ENCODE measurements at places on chromosomes 6 and 20.

DNA sequence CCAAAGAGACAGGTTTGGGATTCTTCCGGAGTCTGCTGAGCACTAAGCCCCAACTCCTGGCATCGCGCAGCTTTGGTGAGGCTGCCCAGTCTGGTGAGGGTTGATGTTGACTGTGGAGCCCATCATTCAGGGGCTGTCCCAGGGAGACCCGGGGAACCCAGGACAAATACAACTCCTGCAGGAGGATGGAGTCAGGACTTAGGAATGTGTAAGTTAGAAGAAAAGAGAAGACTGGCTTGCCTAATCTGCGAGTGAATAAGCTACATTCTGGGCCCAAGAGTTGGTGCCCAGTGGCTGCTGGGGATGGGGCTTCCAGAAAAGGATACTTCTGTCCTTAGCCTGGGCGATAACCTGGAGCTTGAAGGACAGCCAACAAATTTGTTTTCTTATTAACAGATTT is 47.9 kb downstream of the STK35 start:
- no peak for DNase-seq

DNA sequence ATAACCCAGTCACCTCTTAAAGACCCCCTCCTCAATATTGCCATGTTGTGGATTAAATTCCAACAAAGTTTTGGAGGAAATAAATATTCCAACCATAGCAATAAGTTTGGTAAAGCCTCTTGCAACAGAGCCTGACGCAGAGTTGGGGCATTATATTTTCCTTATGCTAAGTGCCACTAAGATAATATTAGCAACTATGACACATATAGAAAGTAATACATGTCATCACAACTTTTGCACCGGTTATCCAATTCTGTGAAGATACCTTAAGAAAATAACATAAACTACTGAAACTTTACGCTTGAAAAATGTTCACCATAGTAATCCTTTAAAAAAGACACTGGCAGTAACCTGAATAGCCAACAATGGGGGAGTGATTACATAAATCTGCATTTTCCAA is 52.2 kb upstream of the TRERF1 start:
- DNase-seq, result no peak

GRCh38 chr6:27250277-27251111 is 3.0 kb downstream of the PRSS16 start:
- no peak for DNase-seq

DNA sequence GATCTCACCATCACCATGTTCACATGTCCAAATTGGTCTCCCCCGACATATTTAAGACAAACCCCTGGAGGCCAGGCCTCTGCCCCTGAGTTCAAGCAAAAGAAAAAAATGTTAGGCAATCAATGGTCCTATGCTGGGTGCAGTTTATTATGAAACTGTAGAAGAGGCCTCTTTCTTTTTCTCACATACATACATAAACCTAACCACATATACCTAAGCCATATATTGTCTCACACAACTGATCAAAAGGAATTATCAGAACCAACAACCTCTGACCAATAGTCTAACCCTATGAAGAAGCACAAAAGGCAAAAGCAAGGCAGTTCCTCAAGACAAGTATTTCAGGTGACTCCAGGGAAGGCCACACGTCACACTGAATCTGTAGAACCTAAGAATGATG is 49.9 kb downstream of the ILRUN start:
- no peak for DNase-seq

DNA sequence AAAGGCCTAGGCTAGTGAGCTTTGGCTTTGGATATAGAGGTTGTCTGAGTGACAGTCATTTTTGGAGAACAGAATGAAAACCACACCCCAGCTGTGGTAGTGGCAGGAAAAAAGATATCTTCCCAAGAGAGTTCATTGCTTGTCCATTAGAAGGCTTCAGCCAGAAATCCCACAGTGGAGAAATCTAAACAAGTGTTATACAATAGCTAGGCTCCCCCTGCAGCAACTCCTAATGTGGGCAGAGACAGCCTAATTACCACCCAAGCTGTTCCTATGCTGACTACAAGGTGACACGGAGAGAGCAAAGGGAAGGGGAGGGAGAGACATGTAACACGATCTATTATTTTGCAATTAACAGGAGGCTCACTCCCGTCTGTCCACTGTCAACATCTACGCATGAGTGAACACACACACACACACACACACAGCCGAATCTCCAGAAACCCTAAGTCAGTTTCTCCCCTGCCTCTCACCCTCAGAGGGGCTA is 147.5 kb upstream of the TCF21 start:
- peak; percentile 58 for DNase-seq

GRCh38 chr20:4488407-4489339 is 233.0 kb upstream of the PRND start:
- DNase-seq, result peak; percentile 68

DNA sequence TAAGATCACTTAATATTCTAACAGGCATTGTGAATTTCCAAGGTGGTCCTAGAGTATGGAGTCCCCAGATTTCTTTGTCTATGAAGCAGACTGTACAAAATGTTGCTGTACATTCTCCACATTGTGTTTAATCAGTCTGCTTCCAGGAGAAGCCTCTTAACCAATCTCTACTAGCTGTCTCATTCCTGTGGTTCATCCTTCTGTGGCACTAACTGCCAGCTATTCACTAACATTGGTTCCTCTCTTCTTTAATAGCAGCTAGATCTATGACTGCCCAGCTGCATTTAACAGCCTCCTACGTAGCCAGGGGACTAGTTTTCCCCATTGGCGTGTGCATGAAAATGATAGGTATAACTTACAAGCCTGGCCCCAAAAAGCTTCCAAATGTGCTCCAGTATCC is 395.4 kb downstream of the SAMD5 start:
- no peak for DNase-seq

GRCh38 chr6:24704468-24704867 is 14.5 kb downstream of the C6orf62 start:
- no peak for DNase-seq

DNA sequence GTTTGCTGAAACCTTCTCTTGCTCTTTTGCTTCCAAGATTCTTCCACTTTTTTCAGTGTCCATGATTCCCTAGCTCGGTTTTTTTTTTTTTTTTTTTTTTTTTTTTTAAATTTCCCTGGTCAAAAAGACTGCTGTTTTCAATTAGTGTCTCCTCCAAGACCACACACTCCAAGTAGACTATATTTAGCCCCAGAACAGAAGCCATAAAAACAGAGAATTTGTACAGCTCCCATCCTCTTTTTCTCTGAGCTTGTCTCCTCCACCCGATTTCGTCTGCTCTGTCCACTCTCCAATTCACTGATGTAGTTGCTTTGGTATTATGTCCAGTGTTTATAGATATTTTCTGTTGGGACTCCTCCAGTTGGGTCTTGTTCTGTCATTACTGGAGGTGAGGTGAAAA is 37.6 kb downstream of the RSPH3 start:
- DNase-seq, result peak; percentile 68

DNA sequence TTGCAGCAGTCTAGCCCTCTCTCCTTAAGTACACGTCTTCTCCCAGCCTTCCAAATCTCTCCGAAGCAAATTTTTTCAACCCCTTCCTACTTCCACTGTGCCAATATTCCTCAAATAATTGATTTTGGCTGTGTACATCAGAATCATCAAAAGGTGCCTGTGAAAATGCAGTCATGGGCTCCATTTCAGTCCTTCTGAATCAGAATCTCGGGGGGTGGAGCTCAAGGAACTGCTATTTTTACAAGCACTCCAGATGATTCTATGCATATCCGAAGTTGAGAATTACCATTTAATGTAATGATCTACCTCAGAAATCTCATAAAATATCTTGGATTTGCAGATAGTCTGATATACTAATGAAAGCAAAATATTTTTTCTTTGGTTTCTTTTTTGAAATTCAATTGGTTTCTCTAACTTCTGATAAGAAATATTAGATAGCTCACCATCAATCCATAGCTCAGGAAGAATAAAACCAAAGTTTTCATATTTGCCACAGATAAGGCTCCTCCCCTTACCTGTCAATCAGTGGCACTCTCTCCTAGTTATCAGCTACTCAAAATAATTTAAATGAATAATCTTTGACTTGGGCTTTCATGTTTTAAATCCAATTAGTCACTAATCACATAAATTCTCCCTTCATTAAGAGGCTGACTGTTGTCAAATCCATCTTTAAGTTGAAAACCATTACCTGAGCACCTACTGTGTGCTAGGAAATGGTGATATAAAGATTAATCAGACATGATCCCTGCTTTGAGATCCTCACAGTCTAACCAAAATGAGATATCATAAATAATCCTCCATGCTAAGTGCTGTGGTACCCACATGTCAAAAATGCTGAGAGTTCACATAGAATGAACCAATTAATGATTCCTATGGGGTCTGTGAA is 36.4 kb upstream of the STXBP5 start:
- DNase-seq, result no peak

GRCh38 chr6:119231394-119231793 is 118.2 kb downstream of the MAN1A1 start:
- no peak for DNase-seq

DNA sequence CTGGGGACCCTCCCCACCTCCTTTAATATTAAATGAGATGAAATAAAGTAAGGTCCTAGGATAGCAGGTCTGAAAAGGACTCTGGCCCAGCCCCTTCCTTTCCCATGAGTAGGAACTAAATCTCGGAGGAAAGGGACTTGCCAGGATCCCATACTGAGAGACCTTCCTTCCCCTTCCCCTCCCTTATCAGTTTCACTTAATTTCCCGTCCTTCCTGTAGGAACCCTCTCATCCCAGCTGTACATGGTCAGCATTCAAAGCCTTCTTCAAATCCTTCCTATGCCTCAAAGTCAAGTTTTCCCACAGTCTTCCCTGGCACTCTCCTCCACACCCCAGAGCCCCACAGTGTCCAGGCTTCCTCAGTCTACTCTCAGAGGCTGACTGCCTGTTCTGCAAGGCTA is 71.3 kb upstream of the MYL9 start:
- no peak for DNase-seq

- DNase-seq, result peak; percentile 56
Measured at GRCh38 chr20:19275630-19276071, 63.2 kb downstream of the SLC24A3 start.

DNA sequence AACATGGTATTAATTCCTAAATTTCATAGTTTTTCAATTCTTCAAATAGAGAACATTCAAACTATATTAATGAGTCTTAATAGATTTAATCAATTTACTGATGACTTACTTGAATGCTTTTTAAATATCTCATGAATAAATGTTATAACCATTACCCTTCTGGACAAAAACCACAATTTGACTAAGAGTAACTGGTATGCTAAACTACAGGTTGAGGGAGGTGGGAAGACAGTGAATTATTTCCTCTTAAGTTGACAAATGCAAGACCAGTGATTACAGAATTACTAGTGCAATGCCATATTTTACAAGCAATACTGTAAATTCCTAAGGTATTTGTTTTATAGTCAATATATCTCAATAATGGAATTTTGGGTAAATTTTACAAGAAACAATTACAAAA is 65.1 kb downstream of the REV3L start:
- peak; percentile 30 for DNase-seq

GRCh38 chr20:584161-584970 is 25.7 kb downstream of the TCF15 start:
- no peak for DNase-seq

DNA sequence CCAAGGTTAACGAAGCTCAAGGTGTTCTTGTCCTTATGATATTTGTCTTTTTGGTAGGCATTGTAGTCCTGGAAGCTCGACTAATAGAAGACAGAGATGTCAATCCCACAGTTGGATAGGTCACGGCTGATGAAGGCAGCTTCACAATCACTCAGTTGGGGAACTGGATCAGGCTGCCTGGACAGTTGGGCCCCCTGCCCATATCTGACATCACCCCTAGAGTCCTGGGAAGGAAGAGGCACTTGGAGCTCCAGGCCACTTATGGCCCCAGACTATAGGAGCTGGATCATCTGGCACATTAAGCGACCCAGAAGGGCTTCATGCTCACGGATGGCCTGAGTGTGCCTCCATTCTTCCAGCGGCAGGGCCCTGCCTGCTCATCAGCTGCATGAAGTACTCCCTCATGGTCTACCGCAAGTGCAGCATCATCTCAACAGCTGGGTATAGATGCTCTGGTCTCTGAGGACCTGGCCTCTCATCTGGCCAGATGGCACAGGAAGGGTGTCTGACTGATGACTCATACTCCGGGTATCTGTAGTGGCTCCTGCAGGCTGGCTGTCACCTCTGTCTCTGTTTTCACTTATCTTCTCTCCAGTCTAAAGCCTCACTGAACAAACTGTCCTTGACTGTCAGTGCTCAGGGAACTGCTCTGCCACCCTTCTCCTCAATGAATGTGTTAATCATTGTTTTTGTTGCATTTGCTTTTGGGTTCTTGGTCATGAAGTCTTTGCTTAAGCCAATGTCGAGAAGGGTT is 29.2 kb upstream of the SSR1 start:
- DNase-seq, result peak; percentile 5

DNA sequence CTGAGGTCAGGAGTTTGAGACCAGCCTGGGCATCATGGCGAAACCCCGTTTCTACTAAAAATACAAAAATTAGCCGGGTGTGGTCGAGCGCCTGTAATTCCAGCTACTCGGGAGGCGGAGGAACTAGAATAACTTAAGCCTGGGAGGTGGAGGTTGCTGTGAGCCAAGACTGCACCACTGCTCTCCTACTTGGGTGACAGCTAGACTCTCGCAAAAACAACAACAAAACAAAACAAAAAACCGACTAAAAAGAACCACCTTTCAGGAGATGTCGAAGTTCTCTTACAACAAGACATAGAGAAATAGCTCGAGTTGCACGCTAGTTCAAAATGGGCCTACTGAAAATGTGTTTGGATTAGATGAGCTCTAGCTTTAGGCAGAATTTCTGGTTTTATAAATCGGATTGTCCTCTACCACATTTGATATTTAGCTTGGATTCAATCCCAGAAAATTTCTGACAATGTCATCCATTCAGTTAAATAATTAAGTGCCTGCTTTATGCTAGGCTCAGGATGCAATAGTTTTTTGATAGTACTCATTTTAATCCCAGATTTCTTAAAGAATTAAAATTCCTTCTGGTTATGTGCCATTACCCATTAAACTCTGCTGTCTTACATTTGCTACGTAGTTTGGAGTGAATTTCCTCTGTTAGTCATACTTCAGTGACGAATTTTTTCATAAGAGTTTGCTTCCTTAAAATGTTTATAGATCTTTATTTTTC is 137.5 kb upstream of the SHLD1 start:
- peak; percentile 58 for DNase-seq

Measured in AG10803 (cell line).